Substantia nigra (tissue), 51 donors: ENCODE measurements at places on chromosomes 11 and 22.

DNA sequence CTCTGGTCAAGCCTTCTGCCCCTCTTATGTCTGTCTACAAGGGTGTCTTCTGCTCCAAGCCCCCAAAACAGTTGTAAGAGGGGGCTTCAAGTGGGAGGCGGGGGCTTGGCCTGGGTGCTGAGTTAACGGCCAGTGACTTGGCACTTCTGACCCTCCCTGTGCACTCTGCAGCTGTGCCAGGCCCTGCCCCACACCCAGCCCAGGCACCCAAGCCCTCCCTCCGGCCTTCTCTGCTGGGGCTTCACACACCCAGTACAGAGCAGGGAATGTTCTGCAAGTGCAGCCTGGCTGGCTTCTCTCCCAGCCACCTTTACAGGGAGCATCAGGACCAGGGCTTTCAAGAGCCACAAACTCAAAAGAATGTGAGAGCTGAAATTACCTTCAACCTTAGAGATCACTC is 3.8 kb downstream of the TMEM121B start:
- DNase-seq: no peak

- peak; percentile 81 for DNase-seq
These were observed at the start of gene PHF21A for GRCh38 chr11:46121301-46121723. TSS of gene PHF21A (minus strand) at chr11:46121454. CDS start at chr11:46084219, 37,235 bp downstream.

GRCh38 chr11:40998920-40999319 is 460.5 kb downstream of the LRRC4C start:
- DNase-seq: no peak

- DNase-seq: no peak
These were observed 10.0 kb upstream of the PLET1 start for GRCh38 chr11:112270551-112271180.

DNA sequence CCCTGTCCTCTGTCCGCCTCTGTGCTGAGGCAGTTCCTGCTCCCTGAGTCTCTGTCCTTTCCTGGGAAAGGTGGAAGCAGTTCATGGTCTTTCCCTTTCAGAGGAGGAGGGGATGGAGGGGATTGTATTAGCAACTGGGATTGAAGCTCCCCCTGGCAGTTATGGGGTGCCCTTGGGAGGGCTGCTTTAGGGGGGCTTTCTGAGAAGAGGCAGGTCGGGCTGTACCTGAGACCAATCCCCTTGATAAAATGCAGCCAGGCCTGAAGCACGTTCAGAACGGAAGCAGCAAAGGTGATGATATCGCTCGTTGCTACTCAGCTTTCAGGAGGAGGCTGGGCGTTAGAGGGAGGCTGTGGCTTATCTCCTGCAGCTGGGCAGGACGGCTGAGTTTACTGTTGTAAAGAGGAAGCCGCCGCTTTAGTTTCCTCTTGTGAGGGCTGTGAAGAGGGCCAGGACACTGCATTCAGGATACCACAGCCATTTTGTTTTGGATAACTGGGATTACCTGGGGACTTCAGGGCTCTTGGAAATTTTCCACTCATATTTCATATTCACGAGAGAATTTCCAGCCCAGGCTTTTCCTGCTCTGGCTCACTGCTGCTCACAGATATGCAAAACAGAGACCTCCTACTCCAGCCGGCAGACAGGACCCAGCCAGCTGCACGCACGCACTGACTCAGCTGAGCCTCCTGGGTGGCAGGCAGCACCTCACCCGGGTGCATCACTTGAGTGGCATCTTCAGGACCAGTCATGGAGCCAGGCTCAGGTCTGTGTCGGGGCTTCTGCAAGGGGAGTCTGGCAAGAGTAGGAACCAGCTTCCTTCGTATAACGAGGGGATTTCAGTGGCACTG is 798 bp downstream of the AMPD3 start:
- DNase-seq: peak; percentile 42

- no peak for DNase-seq
These were observed 282.9 kb downstream of the LUZP2 start for GRCh38 chr11:24779791-24780190.

DNA sequence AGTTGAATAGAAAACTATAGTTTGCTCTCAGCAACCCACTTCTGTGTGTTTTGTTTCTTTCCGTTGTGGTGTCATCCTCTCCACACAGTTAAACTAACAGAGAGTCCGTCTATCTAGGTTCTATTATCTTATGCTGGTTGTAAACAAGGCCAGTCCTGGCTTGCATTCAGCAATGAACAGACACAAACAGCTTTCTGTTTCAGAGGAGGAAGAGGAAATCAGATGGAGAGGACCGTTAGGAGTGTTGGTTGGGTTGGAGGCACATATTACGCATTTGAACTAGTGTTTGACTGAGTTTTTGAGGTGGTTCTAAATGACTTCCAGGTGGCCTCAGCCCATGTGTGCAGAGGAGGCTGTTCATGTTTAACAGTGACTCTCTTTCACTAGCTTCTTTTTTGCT is 129.5 kb upstream of the SORL1-AS1 start:
- DNase-seq: no peak

DNA sequence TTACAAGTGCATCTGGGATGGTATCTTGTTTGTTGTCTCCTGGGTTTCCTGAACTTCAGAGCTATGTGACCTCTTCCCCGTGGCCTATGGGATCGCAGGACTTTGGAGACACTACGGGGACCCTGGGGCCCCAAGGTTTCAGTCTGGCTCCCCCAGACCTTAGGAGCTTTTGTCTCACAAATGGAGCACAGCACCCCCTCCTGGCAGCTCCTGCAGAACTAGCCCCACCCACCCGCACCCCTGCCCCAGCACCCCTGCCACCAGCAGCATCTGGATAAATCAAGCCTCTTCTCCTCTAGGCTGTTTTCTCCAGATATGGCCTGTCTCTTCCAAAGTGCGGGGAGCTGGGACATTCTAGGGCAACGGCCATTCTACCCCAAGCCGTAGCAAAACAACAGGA is 10.4 kb downstream of the RCOR2 start:
- DNase-seq: peak; percentile 27

DNA sequence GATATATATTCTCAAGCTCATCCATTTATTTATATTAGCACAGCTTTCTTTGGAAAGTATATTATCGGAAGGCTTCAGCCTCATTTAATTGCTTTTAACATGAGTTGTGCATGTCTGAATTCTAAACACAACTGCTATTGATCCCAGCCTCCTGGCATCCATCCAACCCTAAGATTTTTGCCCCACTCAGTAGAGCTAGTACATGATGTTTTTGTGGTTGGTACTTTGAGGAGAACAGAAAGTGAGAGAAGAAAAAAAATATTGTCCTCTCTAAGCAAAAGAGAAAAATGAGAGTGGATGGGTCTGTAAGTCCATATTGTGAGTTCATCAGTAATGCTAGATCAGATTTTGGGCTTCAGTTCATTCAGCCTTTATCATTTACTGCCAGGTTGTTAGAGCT is 198.7 kb downstream of the DDX10 start:
- DNase-seq: no peak

DNA sequence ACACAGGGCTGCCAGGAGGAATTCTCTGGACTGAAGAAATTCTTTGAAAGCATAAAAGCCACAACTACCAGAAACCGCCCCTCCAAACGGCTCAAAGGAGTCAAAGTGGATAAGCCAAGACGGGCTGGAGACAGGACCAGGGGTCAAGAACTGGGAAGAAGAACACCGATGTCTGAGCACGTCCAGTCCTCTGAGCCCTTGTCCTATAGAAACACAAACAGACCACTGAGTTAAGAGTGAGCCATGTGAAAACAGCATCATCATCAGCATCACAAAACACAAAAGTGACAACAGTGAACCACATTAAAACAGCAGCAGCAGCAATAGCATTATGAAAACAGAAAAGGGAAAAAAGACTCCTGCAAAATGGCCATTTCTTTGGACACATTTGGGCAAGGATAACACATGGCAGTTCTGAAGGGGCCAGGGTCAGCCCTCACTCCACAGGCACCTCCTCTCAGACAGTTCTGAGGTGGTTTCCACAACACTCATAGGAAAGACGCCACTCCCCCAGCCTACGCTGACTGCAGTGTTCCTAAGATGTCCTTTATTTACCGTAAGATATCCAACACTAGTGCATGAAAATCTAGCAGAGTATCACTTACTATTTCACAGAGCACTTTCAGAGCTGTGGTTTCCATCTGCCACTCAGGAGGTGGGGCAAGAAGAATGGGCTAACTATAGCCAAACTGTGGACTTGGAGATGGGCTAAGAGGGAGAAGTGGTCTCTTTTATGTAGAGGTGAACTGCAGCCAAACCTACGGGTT is 28.6 kb upstream of the YPEL1 start:
- no peak for DNase-seq

- DNase-seq: no peak
These were observed 25.0 kb upstream of the ARFGAP3 start for GRCh38 chr22:42881982-42882656.

- DNase-seq: no peak
These were observed 15.7 kb downstream of the DTX4 start for GRCh38 chr11:59187587-59187986.

DNA sequence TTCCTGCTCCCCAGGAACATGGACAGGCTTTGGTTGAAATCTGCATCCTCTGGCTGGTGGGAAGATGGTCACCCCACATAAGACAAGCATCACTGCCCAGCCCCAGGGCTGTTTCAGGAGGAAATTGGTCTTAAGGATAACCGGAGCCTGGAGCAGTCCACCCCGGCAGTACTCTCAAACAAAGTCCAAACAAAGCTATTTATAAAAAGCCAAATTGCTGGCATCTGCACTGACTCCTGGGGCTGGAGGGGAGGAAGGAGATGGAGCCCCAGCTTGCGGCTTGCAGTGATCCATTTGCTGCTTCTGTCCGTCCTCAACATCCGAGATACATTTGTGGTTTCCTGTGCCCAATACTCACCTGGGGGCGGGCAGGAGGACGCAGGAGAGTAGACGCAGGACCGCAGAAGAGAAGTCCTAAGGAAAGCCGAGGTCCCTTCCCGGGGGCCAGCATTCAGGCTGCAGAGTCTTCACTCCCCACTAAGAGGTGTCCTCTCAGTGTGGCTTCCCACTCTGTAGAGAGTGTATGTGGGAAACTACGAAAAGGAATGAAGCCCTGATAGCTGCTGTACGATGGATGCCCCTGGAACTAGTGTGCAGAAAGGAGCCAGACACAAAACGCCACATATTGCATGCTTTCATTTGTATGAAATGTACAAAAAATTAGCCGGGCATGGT is 107.3 kb upstream of the FGF3 start:
- DNase-seq: no peak

- DNase-seq: no peak
These were observed 38.4 kb upstream of the EMID1 start for GRCh38 chr22:29167032-29167911.

DNA sequence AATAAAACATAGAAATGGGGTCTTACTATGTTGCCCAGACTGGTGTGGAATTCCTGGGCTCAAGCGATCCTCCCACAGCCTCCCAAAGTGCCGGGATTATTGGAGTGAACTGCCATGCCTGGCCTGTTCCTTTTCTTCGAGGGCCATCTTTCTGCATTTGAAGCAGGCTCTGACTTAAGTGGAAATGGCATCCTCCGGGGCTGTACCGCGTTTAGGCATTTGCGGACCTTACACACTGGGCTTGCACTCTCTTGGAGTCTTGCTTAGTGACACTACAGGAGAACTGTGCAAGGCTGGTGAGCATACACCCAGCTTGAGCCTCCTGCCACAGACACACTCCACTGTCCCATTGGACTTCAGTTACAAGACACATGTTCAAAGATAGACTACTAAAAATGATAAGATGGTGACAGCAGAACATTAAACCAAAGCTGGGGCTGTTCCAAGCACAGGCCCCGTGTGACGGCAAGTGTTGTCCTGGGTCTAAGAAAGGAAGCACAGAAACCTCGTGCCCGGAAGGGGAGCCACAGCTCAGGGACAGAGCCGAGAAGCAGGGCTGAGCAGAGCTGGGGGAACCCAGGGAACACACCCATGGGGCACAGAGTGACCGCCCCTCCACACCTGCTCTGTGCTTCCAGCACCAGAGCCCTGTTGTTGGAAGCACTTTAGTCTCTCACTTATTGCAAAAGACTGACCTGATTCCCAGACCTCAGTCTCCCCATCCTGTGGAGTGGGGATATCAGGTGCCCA is 59.0 kb upstream of the SHANK2 start:
- DNase-seq: no peak

DNA sequence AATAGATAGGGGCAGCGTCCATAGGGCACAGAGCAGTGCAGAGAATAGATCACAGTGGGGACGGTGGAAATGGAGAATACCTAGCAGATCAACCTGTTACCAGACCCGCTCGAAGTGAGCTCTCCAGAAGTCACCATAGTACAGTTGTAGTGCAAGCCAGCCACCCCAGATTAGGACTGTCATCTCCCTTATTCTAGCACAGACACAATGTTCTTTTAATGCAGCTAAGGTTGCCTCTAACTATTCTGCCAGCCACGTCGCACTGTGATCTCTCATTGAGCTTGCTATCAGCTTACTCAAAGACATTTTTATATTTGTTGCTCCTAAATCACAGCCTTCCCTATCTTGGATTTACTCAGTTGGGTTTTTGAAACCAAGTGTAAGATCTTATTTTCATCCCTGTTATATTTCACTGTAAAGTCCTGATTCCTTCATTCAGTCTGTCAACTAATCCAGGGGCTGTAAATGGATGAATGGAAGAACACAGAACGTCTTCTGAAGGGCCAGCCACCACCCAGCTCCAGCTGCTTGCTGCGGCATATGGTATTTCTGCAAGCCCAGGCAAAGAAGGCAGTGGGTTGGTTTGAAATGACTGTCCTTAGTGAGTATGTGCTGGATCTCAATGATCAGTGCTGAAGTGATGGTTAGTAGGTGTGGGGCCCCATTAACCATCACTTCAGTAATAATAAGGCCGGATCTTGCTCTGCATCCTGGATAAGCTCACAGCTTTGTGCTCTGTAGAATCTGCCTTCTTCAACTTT is 3.4 kb downstream of the PARVA start:
- no peak for DNase-seq

- DNase-seq: no peak
These were observed 517.3 kb downstream of the TBC1D22A start for GRCh38 chr22:47279746-47280145.

GRCh38 chr11:3867209-3868091 is 12.0 kb downstream of the STIM1 start:
- DNase-seq: no peak
